ENCODE measurements at places on chromosomes 13 and 19.

GRCh38 chr13:101511766-101512165 is 59.3 kb downstream of the ITGBL1 start:
- no peak for DNase-seq

DNA sequence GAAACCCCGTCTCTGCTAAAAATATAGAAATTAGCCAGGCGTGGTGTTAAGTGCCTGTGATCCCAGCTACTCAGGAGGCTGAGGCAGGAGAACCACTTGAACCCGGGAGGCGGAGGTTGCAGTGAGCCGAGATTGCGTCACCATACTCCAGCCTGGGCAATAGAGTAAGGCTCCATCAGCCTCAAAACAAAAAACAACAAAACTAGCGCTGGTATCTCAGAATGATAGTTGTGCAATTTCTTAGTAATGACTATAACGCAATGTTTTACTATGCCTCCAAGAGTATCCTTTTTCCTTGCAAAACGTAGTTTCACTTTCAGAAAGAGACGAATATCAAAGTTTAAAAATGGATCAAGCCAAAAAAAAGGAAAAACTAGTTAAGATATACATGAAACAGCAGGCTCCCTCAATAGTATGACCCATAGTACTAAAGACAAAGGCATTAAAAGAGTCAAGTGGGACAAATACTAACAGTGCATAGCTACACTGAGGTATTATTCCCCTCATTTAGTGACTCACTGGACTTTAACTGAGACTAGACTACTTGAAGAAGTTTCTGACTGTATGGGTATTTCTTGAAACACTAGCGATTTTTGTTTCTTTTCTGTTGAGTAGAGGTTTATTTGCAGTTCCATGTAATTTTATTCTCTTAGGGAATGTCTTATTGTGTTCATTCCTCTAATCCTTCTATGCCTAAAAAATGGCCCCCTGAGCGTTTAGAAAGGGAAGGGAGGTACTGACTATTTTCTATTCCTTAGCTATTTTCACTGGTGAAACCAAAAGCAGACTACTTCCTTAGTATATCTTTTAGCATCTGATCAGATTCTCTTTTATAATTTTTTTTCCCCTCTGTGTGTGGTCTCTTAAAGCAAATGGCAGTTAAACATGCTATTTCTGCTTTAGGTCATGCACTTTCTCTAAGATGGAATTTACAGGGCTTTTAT is 10.4 kb upstream of the ITM2B start:
- DNase-seq: no peak

- no peak for DNase-seq
These were observed 2216.7 kb upstream of the PCDH20 start for GRCh38 chr13:63632321-63632720.

GRCh38 chr19:19550485-19550929 is 12.4 kb downstream of the CILP2 start:
- DNase-seq: no peak

- no peak for DNase-seq
These were observed 8.8 kb upstream of the GPC6 start for GRCh38 chr13:93217721-93218261.

GRCh38 chr19:35303357-35303915 is 11.5 kb downstream of the MAG start:
- no peak for DNase-seq

- DNase-seq: no peak
These were observed 16.0 kb downstream of the MYO1F start for GRCh38 chr19:8561075-8561764.

GRCh38 chr13:112818040-112818697 is 128.3 kb downstream of the ATP11A start:
- no peak for DNase-seq

DNA sequence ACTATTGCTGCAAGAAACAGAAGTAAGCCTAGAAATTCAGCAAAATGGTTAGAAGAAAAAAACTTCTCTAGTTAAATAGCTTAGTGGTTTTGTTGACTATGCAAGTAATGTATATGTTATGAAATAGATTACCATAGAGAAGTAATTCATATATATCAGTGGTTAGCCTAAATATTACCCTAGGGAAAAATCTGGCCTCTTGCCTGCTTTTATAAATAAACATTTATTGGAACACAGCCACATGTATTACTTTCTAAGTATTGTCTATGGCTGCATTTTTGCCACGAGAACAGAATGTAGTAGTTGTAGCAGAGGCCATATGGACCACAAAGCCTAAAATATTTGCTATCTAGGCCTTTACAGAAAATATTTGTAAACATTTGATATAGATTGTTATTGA is 1471.7 kb upstream of the PRR20A start:
- DNase-seq: no peak

- no peak for DNase-seq
These were observed 107.3 kb downstream of the GADD45B start for GRCh38 chr19:2582984-2583956.

GRCh38 chr13:99256709-99257108 is 1.5 kb downstream of the GPR18 start:
- no peak for DNase-seq

- DNase-seq: no peak
These were observed 91.5 kb upstream of the FRY start for GRCh38 chr13:31940076-31940475.

GRCh38 chr19:58279925-58280316 is 1.2 kb downstream of the ZNF8 start:
- DNase-seq: no peak

- DNase-seq: no peak
These were observed 13.2 kb downstream of the FREM2 start for GRCh38 chr13:38700051-38700450.

- no peak for DNase-seq
These were observed 44.7 kb downstream of the TPT1 start for GRCh38 chr13:45296259-45296658.

DNA sequence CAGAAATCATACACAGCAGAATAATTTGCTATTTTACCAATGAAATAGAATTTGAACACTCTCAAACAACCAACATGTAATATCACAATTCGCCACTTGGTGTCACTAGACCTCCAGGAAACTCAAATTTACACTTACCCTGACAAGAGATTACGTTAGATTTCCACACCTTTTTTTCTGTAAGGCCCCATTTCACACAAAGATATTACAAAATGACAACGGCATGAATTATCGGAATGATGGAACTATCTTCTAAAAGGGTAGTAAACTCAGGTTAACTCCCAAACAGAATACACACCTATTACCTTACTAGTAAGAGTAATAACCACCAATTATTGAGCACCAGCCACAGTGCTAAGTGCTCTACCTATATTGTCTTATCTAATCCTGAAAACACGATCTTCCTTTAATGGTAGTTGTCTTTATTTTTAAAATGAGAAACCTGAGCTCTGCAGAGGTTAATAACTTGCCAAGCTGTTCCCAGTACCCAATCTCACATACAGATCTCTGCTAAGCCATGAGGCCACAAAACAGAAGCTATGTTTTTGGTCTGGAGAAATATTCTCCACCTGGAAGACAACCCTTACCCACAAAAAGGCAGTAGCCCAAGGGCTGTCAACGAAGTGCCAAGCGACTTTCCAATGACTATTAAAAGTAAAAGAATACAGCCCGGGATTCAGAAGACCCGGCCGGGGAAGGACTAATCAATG is 152.4 kb downstream of the DCLK1 start:
- DNase-seq: peak; percentile 1

DNA sequence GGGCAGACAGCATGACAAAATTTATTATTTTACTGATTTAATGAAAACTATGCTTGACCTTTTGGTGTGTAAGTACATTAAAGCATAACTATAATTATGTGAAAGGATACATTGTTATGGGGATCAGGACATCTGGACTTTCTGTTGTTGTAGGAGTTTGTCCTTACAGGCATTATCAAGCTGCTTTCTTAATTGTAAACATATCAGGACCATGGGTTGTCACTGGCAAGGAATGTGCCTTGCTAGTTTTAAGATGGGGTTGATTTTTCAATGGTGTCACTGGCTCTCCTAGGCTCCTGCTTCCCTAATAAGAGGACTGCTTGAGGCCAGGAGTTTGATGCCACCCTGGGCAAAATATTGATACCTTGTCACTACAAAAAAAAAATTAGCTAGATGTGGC is 32.6 kb downstream of the KBTBD6 start:
- no peak for DNase-seq

DNA sequence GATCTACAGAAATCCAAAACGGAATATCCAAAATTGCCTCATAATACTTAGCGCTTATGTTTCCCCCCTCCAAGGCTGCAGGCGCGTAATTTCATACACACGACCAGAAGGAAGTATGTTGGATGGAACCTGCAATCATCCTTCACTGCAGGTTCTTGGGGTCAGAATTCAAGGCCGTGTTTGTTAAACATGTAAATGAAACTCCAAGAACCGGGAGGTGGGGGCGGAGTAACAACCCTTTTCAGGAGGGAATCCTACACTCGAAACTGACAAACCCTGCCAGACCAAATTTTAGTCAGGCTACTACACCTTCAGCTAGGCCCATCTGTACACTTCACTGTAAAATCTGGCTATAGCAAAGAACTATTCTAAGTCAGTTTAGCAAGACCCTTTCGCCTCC is 1.3 kb downstream of the ZNF607 start:
- DNase-seq: no peak

DNA sequence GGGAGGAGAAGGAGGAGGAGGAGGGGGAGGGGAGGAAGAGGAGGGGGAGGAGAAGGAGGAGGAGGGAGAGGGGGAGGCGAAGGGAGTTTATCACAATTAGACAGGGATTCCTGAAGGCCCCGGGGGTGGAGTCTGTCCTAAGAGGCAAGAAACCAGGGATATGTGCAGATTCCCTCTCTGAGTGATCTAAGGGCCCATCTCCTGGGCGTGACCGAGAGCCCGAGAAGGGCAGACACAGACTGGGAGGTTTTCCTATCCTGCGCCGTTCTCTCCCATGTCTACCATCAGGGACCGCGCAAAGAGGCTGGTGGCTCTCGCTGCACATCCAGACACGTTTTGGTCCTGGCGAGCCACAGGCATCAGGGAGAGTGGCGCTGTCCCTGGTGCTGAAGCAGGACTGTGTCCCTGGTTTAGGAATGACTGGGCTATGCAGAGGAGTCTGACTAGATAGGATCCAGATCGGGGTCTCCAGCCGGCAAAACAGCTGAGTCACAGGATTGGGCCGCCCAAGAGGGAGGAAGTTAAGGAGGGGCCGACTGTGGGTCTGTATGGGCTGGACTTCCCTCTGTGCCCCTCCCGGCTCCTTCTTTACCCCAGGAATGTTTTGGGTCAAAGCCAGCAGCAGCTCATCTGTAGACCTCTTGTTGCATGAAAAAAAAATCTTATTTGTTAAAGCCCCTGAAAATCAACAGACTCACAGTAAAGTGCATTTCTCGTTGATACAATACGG is 17.9 kb upstream of the ZNF175 start:
- DNase-seq: peak; percentile 39

- no peak for DNase-seq
These were observed 1487.7 kb downstream of the EFNB2 start for GRCh38 chr13:105047676-105048295.

DNA sequence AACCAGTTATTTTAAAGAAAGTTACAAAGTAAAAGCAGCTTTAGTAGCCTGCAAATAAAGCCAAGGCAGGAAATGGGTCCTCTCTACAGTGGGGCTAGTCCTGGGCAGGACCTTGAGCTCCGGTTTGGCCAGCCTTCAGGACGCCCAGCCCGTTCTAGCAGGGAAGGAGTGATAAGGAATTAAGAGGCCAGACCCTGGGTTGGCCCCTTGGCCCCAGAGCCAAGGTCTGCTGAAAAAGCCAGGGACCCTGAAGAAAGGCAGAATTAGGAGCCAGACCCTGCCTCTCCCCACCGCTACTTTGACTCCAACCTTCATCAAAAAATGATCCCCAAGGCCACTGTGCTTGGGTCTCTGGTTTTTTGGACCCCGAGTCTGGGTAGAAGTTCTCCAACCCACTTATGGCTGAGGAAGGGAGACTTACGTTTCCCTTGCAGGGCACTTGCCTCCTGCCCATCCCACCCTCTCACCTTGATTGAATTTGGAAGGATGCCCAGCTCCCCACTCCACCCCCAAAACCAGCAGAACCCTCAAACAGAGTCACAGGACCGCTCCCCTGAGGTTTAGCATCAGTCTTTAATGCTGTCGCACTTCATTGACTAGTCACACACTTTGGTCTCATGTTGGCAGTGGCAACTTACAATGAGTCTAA is 3.9 kb downstream of the DNAJB1 start:
- no peak for DNase-seq

- DNase-seq: no peak
These were observed 144.6 kb upstream of the SPACA7 start for GRCh38 chr13:112231451-112232083.

- DNase-seq: no peak
These were observed 182.4 kb downstream of the KCTD12 start for GRCh38 chr13:76703621-76704288.

GRCh38 chr13:106795847-106796246 is 227.9 kb upstream of the ARGLU1 start:
- no peak for DNase-seq

DNA sequence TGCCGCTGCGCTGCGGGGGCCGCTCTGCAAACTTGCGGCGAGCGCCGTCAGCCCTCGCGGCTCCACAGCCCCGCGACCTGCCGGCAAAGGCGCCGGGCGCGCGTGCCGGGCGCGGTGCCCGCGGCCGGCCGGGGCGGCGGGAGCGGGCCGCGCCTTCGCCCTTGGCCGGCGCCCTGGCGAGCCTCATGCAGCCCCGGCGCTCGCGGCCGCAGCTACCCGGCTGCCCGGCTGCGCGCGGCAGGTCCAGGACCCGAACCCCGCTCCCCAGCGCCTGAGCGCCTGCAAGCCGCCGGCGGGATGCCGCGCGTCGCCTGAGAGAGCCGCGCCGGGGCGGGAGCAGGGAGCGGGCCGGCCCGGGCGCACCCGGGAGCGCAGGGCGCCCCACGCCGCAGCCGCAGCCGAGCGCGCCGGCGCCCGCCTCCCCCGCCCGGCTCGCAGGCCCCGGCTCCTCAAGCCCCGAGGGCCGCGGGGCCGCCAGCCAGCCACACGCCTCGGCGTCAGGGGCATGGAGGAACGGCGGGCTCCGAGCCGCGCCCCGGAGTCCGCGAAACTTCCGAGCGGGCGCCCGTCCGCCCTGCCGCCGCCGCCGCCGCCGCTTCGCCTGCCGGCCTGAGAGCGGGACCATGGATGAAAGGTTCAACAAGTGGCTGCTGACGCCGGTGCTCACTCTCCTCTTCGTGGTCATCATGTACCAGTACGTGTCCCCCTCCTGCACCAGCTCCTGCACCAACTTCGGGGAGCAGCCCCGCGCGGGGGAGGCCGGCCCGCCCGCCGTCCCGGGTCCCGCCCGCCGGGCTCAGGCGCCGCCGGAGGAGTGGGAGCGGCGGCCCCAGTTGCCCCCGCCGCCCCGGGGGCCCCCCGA is 564 bp downstream of the HS6ST3 start:
- no peak for DNase-seq

GRCh38 chr13:50152224-50152623 is 137.0 kb downstream of the KCNRG start:
- DNase-seq: no peak

GRCh38 chr13:70424428-70424827 is 316.2 kb upstream of the KLHL1 start:
- DNase-seq: no peak

- DNase-seq: no peak
These were observed 30.5 kb downstream of the ZNF146 start for GRCh38 chr19:36245210-36246005.

GRCh38 chr13:80830431-80830830 is 489.5 kb upstream of the SPRY2 start:
- DNase-seq: no peak

GRCh38 chr13:44908712-44909111 is 80.6 kb downstream of the NUFIP1 start:
- no peak for DNase-seq

Measured in stimulated activated CD4-positive, alpha-beta T cell treated with anti-CD3 and anti-CD28 coated beads, Interleukin-4, amount 100 ng/mL, for 48 hours (primary cell).